ENCODE measurements at places on chromosomes 5 and 9.

- DNase-seq = no peak
These were observed 342.2 kb downstream of the LRRC70 start for GRCh38 chr5:62920856-62921255.

GRCh38 chr5:55533521-55534435 is 986 bp downstream of the PLPP1 start:
- DNase-seq = peak; percentile 7

GRCh38 chr5:178797101-178797521 is 62.6 kb upstream of the ZNF354B start:
- DNase-seq = no peak

DNA sequence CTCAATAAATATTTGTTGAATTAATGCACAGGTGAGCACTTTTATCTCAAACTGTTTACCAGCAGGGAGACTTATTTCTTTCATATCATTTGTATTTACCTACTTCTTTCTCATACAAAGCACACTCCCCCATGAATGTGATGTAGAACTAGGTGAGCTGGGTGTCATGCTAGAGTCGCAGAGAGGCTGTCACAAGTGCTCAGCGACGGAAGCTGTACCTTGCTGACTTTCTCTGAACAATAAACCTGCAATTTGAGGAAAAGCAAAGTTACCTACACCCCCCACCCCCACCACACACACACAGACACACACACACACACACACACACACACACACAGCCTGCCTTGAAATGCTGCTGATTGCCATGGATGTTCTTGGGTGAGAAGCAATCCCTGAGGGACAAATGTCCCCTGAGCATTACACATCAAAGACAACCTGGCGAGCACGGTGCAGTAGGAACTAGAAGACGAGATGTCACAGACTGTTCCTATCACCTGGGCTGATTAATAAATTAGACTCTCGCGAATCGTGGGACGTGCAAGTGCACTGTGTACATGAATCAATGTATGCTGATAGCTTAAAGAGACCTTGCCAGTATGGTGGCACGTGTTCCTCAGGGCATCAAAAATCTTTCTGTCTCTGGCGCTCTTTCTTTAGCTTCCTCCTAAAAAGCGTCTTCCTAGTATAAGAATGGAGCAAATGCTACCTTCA is 66.1 kb downstream of the BRINP1 start:
- no peak for DNase-seq

GRCh38 chr5:158845941-158846340 is 253.8 kb downstream of the EBF1 start:
- no peak for DNase-seq

- no peak for DNase-seq
These were observed 48.1 kb downstream of the PAX5 start for GRCh38 chr9:36985769-36986467.

GRCh38 chr9:79057576-79057975 is 514.2 kb upstream of the TLE4 start:
- no peak for DNase-seq

- DNase-seq = peak; percentile 85
These were observed 2.5 kb downstream of the SH3PXD2B start for GRCh38 chr5:172451771-172452197.

DNA sequence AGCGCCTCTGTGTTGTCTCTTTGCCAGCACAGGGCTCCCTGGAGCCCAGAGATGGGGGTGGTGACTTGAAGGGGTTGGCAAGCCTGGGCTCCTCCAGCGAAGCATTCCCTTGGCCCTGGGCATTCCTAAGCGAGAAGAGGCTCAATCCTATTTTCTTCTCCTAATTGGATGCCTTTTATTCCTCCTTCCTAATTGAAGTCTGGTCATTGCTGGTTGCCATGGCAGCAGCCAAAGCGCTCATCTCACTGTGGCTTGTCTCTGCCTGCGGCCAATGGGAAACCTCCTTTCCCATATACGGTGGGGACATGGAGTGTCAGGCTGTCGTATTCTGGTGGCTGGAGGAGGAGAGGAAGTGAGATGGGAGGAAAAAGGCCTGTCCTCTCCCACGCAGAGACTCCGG is 52.3 kb upstream of the RARS1 start:
- no peak for DNase-seq

- no peak for DNase-seq
These were observed 179.1 kb downstream of the SLIT3 start for GRCh38 chr5:169121630-169122420.

GRCh38 chr9:129561594-129562281 is 59.2 kb downstream of the C9orf50 start:
- no peak for DNase-seq

- no peak for DNase-seq
These were observed 14.6 kb downstream of the ADAMTS16 start for GRCh38 chr5:5154733-5155132.

DNA sequence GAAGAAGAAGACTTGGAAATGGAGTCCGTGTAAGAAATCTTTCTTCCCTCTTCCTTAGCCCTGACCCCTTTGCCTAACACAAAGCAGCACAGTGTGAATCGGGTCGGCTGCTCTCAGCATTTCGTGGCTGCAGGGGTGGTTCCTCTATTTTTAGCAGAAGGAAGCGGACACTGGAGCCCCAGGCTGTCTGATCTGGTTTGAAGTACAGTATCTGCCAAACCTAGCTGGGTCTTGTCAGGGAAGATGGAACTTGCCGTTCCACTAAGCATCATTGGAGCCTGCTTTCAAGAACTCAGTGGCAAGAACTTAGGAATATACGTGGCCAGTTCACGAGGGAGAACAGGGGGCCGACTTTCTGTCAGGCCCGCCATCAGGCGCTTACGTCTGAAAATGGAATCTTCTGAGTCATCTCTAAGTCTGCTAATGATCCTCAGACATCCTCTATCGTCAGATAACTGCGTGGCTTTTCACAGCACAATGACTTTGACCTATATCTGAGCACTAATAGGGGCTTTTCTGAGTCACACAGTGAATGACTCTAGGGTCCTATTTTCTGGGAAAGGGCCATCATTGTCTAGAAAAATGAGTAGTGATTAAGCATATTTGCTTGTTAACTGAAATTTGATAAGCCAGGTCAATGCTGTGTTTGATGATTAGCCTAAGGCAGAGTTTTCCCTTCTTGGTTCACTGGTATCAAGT is 43.3 kb upstream of the NCS1 start:
- peak; percentile 97 for DNase-seq

DNA sequence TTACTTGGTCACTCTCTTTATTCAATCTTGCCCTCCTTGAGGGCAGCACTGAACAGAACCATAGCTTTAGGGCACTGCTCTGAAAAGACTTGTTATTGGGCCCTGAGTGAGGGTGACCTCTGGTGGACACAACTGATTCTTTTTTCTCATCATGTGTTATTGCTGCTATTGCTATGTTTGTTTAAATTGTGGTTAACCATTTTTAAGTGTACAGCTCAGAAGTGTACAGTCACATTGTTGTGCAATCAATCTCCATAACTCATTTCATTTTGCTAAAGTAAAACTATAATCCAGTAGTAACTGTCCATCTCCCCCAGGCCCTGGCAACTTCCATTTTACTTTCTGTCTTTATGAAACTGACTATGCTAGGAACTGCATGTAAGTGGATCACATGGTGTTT is 351.1 kb upstream of the RIOK2 start:
- DNase-seq = peak; percentile 42

- no peak for DNase-seq
These were observed 541.4 kb upstream of the ZNF462 start for GRCh38 chr9:106321394-106322180.

GRCh38 chr5:178318382-178318781 is 85.8 kb upstream of the PHYKPL start:
- no peak for DNase-seq

- DNase-seq = no peak
These were observed 25.1 kb upstream of the NOTCH1 start for GRCh38 chr9:136570916-136571315.

DNA sequence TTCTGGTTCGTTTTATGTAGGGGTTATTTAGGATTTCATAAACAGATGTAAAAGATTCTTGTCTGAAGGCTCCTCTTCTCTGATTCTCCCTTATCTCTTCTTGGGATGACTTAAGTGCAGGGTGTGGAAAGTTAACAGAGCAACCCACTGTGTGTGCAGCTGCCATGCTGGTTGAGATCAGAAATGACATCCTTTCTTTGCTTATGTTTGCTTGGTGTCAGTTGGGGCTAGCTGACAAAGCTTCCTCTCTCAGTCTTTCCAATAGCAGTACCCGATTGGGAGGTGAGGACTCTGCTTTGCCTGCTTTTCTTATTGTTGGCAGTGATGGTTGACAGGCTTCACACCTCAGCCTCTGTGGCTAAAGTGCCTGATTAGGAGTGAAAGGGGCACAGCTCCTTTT is 26.5 kb downstream of the OGN start:
- no peak for DNase-seq

DNA sequence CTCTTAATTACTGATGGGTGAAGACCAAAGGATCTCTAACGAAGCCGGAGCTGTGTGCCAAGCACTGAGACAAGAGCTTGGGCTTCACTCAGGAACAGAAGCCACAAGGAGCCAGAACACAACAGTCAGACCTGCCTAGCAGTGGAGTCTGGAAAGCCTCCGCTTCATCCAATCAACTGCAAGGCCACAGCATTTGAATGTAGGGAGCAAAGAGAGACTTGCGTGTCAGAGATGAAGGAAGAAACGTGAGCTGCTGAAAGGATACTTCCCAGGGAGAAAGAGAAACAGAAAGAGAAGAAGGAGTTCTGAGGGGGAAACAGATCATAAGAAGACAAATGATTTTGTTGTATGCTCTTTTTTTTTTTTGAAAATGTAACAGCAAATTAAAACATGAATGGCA is 43.5 kb downstream of the DDX31 start:
- no peak for DNase-seq

GRCh38 chr9:113587471-113588031 is 124.0 kb downstream of the RGS3 start:
- DNase-seq = no peak

DNA sequence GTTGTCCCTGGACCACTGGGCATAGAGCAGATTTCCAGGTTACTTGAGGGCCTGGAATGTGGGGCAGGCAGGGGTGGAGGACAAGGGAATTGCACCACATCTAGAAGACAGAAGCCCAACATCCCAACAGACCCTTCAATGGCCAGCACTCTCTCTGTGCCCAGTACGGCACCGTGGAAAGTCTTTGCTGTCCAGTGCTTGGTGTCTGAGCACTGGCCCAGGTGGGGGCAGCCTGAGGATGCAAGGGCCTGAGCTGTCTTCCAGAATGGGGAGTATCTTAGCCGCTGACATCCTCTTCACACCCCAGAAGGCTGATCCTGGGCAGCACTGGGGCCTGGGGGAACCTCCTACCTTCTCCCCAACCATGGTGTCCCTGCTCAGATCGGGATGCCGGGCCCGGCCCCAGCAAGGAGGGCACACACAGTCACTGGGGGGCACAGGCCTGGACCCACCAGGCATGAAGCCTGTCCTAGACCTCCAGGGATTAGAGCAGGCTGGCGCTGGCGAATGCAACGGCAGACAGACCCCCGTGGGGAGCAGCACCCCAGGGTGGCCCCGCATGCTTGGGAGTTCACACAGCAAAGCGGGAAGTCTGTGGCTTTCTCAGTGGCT is 40.6 kb upstream of the OLFM1 start:
- DNase-seq = no peak

- DNase-seq = peak; percentile 17
These were observed 145.7 kb downstream of the ARHGAP26 start for GRCh38 chr5:142915813-142916424.

GRCh38 chr9:36137392-36138004 is 965 bp downstream of the GLIPR2 start:
- DNase-seq = no peak

DNA sequence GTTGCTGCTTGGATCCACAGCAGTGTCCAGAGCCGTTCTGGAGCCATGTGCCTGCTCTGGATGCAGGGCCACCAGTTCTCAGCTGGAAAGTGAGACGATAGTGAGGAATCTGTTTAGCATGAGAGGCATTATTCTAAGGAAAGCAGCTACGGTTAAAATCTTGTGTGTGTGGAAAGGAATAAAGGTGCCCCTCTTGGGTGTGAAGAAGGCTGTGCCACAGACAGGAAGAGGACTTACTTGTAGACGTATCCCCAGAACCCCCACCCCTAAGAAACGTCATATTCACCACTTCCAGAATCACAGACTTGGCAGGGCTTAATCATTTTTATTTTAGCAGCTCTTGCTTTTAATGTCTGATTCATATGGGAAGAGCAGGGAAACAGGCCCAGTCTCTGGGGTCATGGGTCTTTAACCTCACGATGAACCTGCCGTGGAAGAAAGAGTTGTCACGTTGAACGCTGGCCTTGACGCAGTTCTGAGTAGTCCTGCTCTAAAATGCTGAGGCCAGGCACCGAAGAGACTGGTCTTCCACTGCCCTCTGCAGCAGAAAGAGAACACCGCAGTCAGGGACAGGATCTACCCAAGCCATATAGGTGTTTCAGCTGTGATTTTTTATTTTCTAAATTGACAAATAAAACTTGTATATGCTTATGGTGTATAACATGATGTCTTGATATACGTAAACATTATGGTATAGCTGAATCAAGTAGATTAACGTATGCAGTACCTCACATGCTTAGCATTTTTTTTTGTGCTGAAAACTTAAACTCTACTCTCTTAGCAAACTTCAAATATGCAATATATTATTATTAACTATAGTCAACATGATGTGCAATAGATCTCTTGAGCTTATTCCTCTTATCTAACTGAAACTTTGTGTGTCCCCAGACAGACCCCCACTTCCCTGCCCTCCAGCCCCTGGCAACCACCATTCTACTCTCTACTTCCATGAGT is 38.8 kb downstream of the CARTPT start:
- peak; percentile 3 for DNase-seq

DNA sequence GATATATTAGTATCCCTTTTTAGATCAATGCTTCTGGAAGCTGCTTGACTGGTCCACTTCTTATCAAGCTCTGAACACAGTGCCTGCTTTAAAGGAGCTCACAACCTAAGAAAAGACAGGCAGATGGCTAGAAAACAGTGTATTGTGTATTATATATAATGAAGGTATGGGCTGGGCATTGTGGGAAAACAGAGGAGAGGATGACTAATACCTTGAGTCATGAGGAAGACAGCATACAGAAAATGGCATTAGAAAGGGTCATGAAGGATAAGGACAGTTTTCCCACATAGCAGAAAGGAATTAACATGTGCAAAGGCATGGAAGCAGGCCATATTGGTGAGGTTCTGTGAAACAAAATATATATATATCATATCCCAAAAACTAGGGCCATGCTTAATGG is 309.6 kb downstream of the MLLT3 start:
- no peak for DNase-seq

DNA sequence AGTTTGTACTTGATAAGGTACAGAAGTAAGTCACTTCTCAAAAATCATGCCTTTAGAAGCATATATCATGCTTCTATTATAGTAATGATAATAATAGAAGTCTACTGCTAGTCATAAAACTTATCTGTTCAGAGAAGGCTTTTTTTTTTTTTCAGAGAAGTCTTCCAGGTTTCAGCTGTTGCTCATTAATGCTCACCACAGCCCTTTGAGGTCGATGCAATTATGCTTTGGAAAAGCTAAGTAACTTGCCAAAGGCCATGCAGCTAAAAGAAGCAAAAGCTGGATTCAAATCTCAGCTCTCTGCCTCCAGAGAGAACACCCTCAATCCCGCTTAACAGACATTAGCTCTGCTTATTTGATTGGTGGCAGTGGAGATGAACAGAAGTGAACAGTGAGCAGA is 150.8 kb downstream of the DOCK8 start:
- no peak for DNase-seq

Data from RCC 7860 (cell line).